ENCODE measurements at places on chromosomes 16 and 17.

- DNase-seq: no peak
These were observed 47.1 kb downstream of the SPACA3 start for GRCh38 chr17:33038740-33039139.

GRCh38 chr16:27969574-27969973 is 93.9 kb downstream of the GSG1L start:
- DNase-seq: no peak

DNA sequence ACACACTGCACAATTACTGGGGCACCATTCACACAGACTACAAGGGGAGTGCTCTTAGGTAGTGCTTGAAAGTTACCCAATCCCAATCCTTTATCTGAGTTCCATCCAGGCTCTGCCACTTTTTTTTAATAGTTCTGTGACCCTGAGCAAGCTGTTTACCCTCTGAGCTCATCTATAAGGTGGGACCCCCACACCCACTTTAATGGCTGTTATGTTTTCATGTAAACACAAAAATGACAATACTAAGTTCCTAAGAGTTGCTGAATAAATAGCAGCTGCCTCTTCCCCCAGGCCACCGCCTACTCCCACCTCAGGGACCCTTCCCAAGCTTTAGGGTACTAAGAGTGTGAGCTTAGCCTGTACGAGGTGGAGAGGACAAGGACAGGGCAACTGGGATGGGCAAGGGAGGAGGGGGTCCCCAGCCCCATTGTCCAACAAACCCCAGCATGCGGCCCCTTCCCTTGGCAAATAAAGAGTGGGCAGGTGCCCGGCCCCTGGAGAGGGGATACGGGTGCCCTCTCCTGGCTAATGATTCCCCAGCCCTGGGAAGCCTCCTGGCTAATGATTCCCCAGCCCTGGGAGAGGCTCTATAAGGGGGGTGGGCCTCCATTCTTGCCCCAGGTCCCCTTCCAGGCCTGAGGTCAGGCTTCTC is 14.6 kb downstream of the SLC13A2 start:
- DNase-seq: no peak

GRCh38 chr17:7234083-7234951 is at the start of gene DVL2:
DVL2 (minus strand) TSS chr17:7234517; CDS start chr17:7234262, 255 bp downstream.
- peak; percentile 94 for DNase-seq

GRCh38 chr16:79132701-79133100 is 467.8 kb downstream of the MAF start:
- DNase-seq: no peak

- DNase-seq: no peak
These were observed 1.0 kb downstream of the ZNF319 start for GRCh38 chr16:57999366-57999970.

GRCh38 chr17:680529-680928 is 34.1 kb downstream of the VPS53 start:
- DNase-seq: no peak

- no peak for DNase-seq
These were observed 1.5 kb upstream of the SIAH1 start for GRCh38 chr16:48386559-48387312.

DNA sequence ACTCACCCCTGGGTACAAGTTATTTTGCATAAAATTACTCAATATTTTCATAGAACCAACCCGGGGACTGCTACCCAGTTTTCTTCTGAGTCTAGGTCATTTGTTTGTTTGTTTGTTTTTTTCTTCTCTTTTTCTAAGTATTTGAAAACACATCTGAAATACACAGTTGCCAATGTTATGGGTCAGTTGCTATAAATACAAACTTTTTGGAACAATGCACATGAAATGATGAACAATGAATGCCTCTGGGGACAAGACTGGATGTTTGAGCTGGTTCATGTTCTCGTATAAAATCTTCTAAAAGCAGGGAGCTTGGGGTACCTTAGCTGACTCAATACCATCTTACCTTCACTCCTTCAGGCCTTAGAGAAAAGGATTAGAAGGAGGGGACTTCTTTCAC is 30.5 kb downstream of the TMEM238L start:
- DNase-seq: no peak

- peak; percentile 43 for DNase-seq
These were observed 3.1 kb downstream of the BAIAP2 start for GRCh38 chr17:81037798-81038733.

- no peak for DNase-seq
These were observed 30.4 kb upstream of the ZC3H18 start for GRCh38 chr16:88539652-88540345.

- DNase-seq: no peak
These were observed 25.8 kb downstream of the CAPNS2 start for GRCh38 chr16:55592306-55592705.

DNA sequence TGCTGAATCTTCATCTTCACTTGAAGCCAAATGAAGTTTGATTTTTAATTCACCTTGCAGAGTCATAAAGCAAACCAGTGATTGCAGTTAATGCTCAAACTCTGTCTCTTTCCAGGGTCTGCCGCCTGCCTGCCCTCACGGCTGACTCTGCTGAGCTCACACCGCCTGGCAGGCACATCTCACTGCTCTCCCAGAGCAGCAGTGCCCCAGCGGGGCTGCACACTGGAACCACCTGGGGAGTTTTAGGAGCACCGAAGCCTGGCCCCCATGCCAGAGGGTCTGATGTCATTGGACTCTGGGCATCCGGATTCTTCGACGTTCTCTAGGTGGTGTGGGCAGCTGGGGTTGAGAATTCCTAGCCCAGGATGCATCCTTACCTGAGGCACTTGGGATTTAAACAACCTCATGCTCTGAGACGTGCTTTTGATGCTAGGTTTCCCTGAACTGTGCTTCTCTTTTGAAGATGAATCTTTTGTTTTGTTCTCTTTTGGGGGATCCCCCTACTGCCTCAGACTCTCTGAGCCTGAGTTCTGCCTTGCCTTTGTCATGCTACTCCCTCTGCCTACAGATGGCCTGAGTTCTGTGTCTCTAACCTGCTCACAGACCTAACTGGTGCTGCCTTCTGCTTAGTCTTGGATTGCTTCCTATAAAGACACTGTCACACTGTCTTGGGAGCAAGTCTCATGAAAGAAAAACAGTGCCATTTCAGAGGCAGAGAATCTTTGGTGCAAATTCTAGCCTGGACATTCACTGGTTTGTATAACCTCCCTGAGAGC is 438.1 kb upstream of the CCL2 start:
- DNase-seq: no peak

GRCh38 chr16:82700541-82701235 is 73.9 kb downstream of the CDH13 start:
- DNase-seq: no peak

DNA sequence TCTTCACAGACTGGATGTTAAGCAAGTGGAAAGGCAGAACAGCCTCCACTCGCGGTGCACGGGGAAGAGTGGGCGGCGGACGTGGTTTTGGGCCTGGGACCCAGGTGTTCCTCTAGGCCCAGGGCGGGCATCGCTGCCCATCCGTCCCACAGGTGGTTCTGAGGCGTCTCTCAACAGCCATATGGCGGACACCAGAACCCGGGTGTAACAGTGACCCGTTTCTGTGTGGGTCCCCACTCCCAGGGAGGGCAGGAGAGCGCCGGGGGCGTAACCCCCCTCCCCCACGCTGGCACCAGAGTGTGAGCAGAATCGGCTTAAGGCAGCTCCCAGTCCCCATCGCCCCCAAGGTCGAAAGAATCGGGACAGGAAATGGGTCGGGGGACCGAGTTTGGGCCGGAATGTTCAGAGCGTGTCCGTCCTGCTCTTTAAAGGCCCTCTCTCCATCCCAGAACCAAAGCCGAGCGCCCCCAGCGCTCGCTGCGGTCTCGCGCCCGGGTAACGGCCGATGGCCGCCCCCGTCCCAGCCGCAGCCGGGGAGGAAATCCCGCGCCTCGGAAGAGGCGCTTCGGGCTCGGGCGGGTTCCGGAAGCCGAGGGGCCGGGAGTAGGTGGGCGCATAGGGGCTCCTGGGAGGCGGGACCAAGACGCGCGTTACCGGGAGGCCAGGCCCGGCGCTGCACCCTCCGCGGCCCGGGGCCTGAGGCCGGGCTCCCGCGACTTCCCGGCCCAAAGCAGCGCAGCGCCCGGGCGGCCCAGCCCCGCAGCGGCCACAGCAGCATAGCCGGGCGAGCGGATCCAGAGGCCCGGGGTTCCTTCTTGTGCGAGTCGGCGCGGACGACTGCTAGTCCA is at the start of gene TK2:
Gene TK2, minus strand, starts transcription at position 839 of the 848 bp plus-strand sequence. Its CDS starts 61 bp downstream, at position 778.
- no peak for DNase-seq

DNA sequence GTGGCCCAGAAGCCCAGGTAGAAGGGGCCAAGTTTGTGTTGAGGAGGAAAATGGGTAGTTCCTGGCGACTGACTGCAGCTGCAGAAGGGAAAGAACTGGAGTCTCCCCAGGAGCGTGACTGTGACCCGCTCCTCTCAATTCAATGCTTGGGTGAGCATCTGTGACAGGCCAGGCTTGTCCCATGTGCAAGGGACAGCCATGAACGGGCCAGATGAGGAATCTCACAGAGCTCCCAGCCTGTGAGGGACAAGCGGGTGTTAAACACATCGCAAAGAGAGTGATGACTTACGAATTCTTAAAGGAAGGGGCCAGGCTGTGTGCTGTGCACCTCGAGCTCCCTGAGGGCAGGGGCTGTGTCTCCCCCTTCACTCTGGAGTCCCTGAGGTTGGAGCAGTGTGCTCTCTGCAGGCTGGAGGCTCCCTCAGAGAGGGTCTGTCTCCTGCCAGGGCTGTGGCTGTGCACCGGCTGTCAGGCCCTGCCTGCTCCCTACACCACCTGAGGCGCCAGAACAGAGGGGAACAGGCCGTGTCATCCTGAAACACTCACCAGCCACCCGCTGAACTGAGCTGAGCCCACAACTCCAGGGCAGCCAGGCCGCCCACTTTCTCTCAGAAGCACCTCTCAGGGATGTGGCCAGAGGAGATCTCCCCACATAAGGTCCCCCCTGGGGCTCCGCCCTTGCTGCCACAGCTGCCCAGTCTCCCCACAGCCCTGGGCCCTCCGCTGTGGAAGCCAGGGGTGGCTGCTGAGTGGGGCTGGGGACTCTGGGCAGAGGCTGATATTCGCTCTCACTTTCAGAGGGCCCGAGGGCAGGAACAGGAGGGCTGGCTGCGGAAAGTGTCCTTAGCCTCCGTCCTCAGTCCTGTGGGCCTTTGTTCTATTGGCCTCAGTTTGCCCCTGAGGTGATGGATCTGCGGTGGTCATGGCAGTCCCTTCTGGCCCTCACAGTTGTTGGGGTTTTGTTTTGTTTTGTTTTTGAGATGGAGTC is 25.7 kb upstream of the NXPH3 start:
- no peak for DNase-seq

DNA sequence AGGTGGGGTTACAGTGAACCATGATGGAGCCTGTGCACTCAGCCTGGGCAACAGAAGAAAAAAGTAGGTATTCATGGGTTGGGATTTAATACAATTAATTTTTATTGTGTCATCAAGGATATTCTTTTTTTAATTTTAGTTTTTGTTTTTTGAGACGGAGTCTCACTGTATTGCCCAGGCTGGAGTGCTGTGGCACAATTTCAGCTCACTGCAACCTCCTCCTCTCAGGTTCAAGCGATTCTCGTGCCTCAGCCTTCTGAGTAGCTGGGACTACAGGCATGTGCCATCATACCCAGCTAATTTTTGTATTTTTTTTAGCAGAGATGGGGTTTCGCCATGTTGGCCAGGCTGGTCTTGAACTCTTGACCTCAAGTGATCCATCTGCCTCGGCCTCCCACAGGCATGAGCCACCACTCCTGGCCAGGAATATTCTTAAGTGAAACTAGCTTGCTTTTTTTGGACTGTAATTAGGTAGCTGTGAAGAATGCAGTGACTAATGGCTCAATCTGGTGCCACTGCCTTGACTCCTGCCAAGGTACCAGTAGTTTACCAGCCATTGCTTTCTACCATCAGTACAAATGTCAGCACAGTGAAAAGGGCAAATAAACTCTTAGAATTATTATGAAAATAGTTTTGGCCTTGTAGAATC is 4.8 kb downstream of the PPM1D start:
- DNase-seq: peak; percentile 42

- no peak for DNase-seq
These were observed 708 bp downstream of the BAIAP2 start for GRCh38 chr17:81035521-81036196.

DNA sequence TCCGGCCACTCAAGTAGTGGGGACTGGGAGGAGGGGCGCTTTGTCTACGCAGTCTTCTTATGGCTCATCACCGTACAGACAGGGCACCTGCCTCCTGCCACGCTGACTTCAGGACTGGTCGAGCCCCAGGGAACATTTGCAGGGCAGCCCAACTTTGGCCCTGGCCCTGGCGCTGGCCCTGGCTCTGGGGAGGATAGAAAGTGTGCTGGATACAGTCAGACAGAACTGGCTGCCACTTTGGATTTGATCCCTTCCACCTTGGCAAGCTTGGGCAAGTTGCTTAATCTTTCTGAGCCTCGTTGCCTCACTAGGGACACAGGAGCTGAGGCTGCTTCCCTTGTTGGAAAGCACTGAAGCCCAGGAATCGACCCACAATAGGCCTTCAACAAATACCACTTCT is 13.6 kb downstream of the LGALS9 start:
- no peak for DNase-seq

DNA sequence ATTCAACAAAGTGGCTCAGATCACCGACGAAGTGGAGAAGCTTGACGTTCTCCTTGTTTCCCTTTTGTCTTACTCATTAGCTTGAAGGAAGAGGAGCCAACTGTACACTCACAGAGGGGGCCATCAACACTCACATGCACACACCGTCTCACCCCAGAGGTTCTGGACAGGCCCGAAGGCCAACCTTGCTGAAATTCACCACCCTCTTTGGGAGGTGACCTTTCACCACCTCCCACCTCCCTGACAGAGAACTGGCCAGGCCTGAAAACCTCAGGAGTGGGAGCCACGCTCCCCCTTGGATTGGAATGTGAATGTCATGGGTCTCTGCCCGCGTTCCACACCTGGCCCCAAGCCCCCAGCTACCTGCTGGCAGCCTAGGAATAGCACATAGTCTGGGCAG is 2.0 kb downstream of the DCXR start:
- no peak for DNase-seq

- no peak for DNase-seq
These were observed 147.3 kb downstream of the SNX11 start for GRCh38 chr17:48254896-48255295.

GRCh38 chr16:84929421-84930297 is 81.7 kb downstream of the ZDHHC7 start:
- no peak for DNase-seq

GRCh38 chr16:83802554-83803205 is 5.1 kb upstream of the HSBP1 start:
- no peak for DNase-seq

DNA sequence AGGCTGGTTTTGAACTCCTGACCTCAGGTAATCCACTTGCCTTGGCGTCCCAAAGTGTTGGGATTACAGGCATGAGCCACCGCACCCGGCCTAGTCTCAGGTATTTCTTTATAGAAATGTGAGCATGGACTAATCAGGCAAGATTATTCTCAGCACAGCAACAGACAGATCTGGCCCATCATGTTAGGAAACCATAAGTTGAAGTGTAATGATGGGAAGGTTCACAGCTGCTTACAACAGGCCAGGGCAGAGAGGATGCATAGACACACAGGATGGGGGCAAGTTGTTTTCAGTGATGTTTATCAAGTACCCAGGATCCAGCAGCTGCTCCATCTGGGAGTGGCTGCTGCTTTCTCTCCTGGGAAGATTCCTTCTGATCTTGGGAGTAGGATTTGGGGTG is 16.6 kb upstream of the NOS2 start:
- DNase-seq: no peak

GRCh38 chr17:73936908-73937627 is 266.4 kb upstream of the RPL38 start:
- DNase-seq: no peak
